Globus pallidus (tissue), 1 donor: ENCODE measurements at places on chromosomes 3 and 15.

GRCh38 chr3:5542472-5542871 is 355.0 kb downstream of the EDEM1 start:
- DNase-seq: no peak

DNA sequence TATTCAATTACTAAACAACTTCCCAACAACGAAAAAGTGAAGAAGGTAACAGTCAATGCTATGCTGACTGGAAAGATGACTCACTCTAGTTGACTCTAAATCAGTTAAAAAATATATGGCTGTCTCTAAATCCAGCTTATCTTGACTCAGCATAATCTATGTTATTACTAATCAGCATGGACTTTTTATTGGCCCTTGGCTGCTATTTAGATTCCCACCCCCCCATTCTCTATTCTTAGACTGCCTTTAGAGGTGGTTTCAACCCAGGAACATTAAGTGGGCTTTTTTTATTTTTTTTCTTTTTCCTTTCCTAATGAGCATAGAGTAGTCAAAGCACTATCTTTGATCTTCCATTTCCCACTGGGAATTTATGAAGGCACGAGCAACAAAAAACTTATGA is 1.9 kb downstream of the PCOLCE2 start:
- DNase-seq: no peak

DNA sequence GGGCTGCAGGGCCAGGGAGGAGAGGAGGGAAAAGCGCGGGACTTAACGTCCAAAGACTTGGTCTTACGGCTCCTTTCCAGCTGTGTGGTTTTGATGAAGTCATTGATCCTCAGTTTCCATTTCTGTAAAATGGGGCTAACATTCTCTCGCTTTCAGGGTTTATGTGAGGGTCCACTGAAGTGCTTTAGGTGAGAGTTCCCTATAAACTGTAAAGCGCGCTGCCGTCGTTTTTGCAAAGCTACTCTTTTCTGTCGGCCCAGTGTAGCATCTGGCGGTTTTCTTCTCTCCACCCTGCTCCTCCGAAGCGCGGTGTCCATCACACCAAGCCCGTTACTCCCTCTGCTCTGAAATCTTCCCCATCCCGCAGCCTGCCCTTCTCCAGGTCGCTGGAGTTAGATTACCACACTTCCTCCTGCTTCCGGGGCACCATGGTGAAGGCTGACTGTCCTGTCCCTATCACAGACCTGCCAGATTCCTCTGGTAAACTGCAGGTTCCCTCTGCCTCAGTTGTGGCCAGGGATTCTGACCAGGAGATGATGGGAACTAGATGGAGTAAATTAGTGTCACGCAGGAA is 702 bp upstream of the DNAJC17 start:
- no peak for DNase-seq

DNA sequence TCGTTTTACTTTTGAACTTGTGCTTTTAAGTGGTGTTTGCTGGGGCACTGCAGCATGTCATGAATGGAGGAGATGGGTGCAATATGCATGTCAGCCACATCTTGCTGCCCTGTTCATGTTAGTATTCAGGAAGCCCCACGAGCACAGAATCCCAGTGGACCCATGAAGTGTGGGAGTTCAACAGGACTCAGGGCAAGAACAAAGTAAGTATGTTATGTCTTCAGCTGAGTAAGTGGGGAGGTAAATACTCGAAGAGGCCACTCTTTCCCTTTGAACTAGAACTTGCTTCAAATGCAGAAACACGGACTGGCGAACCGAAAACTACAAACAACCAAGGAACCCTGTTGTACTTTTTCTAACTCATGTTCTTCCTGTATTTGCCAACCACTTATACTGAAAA is 23.4 kb downstream of the SOX14 start:
- DNase-seq: no peak

- no peak for DNase-seq
Observed at GRCh38 chr3:13296662-13297061, 123.5 kb downstream of the NUP210 start.

DNA sequence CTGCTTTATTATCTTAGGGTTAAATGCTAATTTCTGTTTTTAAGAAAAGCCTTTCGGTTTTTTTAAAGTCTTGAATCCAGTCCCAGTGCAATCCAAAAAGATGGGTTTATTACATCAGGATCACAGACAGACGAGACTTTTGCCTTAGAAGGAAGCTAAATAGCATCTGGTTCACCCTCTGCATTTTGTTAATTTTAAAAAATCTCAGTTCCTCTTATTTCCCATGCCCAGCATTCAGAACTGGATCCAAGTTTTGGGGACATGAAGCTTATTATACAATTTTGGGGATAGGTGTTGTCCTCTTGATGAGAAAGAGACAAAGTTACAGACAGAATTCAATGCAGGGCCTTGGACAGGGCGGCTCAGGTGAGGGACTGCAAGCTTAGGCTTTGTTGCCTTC is 181.5 kb upstream of the LYSMD4 start:
- no peak for DNase-seq

DNA sequence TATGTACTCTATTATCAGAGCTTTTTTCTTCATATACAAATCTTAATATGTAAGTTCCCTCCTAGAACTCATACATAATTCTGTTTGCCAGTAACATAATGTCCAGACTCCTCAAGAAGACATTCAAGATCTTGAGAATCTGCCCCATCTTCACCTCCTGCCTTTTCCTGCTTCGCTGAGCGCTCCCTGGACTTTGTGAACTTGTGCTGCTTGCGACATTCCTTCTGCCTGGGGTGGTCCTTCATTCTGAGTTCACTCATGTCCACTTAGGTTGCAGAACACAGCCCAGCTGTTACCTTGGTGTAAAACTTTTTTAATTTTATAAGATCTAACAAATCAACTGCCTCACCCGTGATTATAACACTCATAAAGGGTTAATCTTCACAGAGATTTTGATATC is 478.5 kb upstream of the EPHA3 start:
- DNase-seq: no peak

DNA sequence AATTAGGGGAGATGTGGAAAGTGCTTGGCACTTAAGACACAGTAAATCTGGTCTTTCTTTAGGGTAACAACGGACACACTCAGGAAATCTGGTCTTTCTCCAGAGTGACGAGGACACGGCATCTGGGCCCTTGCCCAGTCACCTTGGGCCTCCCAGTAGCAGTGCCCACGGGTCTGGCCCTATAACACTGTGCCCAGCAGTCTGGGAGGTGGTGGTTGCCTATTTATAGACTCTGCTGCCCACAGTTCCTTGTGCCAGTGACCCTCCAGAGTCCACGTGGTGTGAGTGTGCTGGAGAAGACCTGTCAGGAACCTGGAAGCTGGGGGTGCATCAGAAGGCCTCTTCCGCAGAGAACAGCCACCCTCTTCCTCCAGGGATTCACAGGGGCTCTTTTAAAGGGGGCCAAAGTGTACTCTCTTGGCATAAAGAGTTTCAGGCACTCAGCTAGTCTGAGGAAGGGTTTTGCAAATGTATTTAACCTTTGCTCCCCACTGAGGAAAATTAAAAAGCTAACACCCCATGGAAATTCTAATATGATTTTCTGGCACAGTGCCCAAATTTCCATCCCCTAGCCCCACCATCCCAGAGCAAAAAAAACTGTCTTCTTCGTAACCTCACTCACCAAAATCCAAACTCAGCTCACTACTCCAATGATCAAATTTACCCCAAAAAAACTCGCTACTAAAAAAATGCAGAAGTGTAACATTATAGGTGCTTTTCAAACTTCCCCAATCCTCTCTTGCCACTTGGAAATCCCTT is 15.4 kb downstream of the WNT5A start:
- no peak for DNase-seq

GRCh38 chr3:10917176-10917575 is 75.4 kb upstream of the SLC6A1 start:
- DNase-seq: no peak

- DNase-seq: no peak
Observed at GRCh38 chr3:190132371-190132770, 11.7 kb upstream of the P3H2 start.

GRCh38 chr3:4856986-4857385 is 122.3 kb upstream of the BHLHE40 start:
- no peak for DNase-seq

GRCh38 chr3:161197855-161198850 is 23.0 kb upstream of the NMD3 start:
- no peak for DNase-seq

- DNase-seq: no peak
Observed at GRCh38 chr3:175940243-175940642, 1081.1 kb downstream of the NAALADL2 start.

DNA sequence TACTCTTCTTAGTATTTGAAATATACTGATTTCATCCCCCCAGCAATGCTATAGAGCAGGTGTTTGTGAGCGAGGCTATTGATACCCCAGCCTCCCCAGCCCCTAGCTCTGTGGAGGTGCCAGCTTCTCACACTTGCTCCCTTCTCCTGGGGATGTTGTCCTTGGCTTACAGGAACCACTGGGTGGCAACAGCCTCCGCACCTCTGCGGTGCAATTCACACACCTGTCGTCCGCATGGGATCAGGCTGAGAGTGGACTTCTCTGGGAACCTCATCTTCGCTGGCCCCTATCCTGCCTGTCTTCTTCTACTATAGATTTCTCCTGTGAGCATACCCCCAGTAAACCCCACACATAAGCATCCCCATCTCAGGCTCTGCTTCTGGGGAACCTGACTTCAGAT is 103.9 kb upstream of the SLC6A11 start:
- no peak for DNase-seq

- DNase-seq: no peak
Observed at GRCh38 chr15:96392380-96393208, 62.1 kb downstream of the NR2F2 start.

- DNase-seq: no peak
Observed at GRCh38 chr3:56443372-56443771, 24.9 kb downstream of the ERC2 start.

DNA sequence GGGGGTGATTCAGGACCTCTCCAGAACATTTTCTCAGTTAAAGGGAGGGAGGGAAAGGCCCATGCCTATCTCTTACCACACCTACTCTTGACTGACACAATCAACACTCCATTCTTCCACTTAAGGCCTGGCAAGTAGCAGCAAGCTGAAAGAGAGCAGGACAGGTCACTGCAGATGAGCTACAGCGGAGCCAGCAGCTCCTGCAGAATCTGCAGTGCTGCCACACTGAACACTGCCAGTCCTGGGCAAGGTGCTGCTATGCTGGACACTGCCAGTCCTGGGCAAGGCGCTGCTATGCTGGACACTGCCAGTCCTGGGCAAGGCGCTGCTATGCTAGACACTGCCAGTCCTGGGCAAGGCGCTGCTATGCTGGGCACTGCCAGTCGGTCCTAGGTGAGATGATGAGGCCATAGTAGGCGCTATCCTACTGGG is 143.7 kb downstream of the MYLK start:
- DNase-seq: no peak

DNA sequence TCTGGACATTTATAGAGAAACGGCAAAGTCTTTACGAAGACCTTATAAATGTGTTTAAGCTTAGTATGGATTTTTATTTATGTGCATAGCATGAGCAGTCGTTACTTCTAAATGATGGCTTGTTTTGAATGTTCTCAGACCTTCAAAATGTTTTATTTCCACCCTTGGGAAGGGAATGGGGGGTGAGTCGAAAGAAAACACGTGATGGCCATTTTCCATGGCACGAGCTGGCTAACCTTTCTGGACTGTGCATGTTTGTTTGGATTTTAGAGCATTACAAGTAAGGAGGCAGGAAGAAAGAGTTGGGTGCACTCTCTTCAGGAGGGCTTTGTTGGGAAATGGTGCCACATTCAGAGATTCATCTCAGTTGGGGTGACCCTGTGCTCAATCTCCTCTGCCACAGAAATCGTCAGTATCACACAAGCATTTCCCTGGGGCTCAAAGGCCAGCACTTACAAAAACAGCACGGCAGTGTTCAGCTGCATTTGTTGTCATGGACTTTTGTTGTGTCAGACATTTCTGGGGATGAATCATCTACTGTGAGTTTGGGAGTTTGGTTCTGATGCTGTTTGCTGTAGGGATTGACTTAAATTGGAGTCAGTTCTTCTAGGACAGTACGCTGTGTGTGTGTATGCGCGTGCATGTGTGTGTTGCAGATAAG is 52.3 kb upstream of the ADAMTS9 start:
- no peak for DNase-seq

GRCh38 chr3:103690536-103690935 is 1255.7 kb downstream of the ZPLD1 start:
- no peak for DNase-seq

GRCh38 chr3:16849795-16850194 is 35.0 kb upstream of the PLCL2 start:
- DNase-seq: no peak

DNA sequence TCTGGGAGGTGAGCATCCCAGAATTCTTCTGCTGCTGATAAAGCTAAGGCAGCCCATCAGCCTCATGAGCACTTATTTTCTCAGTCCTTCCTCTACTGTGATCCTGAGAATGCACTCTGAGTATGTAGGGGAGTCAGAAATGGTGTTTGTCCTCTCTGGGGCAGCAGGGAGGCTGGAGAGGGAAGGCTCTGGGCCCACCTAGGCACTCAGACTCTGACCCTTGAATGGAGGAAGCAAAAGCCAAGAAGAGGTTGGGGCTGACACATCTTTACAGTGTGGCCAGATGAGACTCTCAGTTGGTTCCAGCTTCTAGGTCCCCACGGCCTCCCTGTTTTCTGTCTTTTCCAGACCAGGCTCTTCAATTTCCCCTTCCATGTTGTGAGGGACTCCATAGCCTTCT is 36.1 kb upstream of the BLM start:
- no peak for DNase-seq

- DNase-seq: no peak
Observed at GRCh38 chr3:100635273-100635701, 25.9 kb downstream of the ADGRG7 start.

DNA sequence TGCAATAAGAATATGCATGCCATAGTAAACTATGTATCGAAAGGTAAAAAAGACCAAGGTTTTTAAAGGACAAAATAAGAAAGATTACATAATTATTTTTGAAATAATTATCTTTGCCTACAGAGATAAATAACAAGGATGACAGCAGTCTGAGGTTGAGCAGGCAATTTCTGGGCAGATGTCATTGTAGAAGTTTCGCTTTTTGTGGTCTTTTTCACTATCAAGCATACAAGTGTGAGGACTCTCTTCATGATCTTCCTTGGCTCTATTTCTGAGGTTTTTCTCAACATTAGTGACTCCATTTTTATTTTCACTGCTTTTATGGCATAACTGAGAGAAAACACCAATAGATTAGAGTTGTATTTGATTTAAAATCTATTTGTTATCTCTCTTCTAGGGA is 1337.9 kb upstream of the EPHA6 start:
- no peak for DNase-seq

GRCh38 chr15:88580532-88580931 is 34.1 kb upstream of the DET1 start:
- DNase-seq: no peak

DNA sequence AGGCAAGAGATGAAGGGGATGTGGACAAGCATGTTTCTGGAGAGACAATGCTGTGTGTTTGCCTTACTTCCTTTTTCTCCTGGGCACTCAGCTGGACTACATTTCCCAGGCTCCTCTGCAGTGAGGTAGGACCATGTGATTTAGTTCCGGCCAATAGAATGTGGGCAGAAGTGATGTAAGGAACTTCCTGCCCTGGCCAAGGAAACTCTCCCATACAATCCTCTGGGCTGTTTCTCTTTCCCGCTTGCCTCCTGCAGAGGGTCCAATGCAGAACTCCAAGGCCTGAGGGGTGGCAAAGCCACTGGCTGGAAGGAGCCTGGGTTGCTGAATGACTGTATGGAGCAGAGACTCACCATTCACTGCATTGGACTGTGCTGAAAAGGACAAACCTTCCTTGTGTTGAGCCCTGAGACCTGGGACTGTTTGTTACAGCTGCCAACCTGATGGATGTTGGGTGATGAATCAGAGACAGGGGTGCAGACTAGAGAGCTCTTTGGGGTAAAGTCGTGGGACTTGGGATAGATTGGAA is 82.7 kb upstream of the SLC6A6 start:
- no peak for DNase-seq

GRCh38 chr15:25133804-25134203 is 179.0 kb downstream of the SNRPN start:
- no peak for DNase-seq

GRCh38 chr3:152232001-152232400 is 36.7 kb upstream of the MBNL1 start:
- no peak for DNase-seq
